ENCODE measurements at places on chromosomes 6 and 20. TPM values are rescaled to one million over a fixed set of nuclear protein-coding genes. Genes with fewer than 3 reads are reported as not detected.

DNA sequence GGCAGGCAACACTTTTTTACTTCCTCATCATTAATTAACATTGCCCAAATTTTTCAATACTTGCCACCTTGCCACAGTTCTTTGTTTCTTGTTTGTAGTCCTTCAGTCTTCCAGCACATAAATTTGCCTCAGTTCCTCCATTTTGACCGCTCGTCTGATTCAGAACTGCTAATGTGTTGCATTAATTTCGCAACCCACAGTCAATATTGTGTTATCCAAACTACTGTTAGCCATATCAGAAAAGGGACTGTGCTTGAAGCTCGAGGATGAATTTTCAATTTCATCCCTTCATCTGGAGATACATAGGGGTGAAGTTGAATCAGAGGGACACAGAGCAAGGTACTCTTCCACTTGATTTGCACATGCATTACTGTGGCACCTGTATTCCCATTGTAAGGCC lies 421.5 kb downstream of the CDKAL1 start:
- DNase-seq: no peak

DNA sequence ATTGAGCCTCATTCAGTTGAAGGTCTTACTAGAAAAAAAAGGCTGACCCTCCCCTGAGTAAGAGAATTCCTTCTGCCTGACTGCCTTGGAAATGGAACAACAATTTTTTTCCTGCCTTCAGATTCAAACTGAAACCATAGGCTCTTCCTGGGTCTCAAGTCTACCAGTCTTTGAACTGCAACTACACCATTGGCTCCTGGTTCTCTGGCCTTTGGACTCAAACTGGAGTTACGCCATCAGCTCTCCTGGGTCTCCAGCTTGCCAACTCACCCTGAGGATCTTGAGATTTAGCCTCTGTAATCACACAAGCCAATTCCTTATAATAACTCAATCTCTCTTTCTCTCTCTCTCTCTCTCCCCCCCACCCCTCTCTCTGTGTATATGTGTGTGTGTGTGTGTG lies 36.0 kb upstream of the SNX9 start:
- no peak for DNase-seq

GRCh38 chr20:4064144-4064909 lies 49.0 kb upstream of the RNF24 start:
- DNase-seq: peak; percentile 98

GRCh38 chr6:14443629-14444268 lies 326.2 kb downstream of the CD83 start:
- no peak for DNase-seq

- DNase-seq: no peak
Measured at GRCh38 chr20:31838646-31839292, 6.6 kb downstream of the FOXS1 start.

GRCh38 chr6:158631678-158632537 lies 12.6 kb downstream of the DYNLT1 start:
- DNase-seq: peak; percentile 63

GRCh38 chr6:145141572-145141971 lies 593.7 kb downstream of the EPM2A start:
- no peak for DNase-seq

- DNase-seq: no peak
Measured at GRCh38 chr6:139577124-139577762, 202.8 kb upstream of the CITED2 start.

GRCh38 chr6:36615018-36615761 lies 21.0 kb downstream of the SRSF3 start:
- peak; percentile 57 for DNase-seq

The PI16 gene
- polyA plus RNA-seq: 11.7 TPM

The FOXF2 gene
- polyA plus RNA-seq: 0.85 TPM

Data from muscle of arm (tissue), 14 donors.